ENCODE measurements at places on chromosomes 5 and 9.
A peak's percentile ranks its signal among the peaks of the same experiment; 100 is the strongest.

DNA sequence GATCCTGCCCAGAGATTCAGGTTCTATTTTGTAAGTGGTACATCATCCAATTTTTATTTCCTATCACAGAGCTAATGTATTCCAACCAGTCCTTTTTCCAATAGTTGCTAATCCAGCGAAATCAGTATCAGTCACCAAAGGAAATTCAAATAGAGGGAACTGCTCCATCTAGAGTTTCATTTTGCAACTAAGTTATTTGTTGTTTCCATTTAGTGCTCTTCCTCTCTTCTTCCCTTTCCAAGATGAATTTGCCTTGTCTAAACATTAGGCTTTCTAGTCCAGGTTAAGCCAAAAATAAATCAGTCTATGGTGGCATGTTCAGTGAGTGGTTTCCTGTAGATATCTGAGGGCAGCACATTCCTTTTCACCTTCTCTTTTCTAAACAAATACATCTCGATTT is 79.8 kb upstream of the SPATA31D4 start:
- no peak for DNase-seq

DNA sequence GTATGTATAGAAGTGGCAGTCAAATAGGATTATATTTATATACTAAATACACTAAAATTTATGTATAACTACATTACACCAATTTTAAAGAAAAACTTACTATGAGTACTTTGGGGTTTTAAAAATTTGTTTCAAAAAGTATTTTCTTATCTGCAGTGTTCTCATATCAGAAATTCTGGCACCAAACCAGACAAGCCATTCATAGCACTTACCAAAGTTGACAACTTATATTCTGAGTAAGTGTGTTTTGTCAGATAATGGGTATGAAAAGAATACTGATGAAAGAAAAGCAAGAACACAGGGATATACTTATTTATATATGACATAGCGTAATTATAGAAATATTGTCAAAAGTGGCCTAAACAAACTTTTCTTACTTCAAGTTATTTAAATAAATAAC is 67.5 kb downstream of the SPEF2 start:
- DNase-seq, result no peak

- DNase-seq, result no peak
These were observed 21.9 kb downstream of the ZNF608 start for GRCh38 chr5:124724357-124725039.

DNA sequence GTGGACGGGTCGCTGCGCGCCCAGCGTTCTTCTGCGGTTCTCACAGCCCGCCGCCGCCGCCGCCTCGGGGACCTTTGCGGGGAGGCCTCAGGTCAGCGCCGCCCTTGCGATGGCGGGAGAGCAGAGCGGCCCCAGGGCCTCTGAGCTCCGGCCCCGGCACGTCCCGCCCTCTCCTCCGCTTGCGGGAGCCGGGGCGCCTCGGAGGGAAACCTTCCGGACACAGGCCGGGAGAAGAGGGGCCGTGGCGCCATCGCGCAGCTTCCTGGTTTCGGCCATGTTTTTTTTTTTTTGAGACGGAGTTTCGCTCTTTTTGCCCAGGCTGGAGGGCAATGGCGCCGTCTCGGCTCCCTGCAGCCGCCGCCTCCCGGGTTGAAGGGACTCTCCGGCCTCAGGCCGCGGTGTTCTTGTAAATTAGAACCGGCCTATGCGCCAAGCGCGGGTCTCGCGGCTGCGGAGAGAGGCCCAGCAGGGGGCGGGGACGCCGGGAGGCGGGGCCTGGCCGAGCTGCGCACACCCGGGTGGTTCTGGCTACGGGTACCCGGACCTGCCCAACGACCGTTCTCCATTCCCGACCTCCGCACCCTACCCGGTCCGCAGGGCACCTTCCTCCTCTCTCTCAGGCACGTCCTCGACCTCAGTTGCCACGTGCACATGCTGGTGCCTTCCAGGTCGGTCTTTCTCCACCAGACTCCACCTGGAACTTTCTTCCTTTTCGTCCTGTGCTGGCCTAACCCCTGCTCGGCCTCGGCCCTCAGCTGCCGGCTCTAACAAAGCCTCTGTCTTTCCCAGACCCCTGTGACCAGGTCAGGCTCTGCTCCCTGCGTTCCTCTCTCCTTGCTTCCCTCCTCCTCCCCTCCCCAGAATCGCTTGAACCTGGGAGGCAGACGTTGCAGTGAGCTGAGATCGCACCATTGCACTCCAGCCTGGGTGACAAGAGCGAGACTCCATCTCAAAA is 28.8 kb upstream of the MGAT1 start:
- no peak for DNase-seq

- DNase-seq, result no peak
These were observed 153.3 kb downstream of the RAB3C start for GRCh38 chr5:58736214-58736613.

GRCh38 chr5:178186427-178186826 is 744 bp downstream of the GMCL2 start:
- no peak for DNase-seq

DNA sequence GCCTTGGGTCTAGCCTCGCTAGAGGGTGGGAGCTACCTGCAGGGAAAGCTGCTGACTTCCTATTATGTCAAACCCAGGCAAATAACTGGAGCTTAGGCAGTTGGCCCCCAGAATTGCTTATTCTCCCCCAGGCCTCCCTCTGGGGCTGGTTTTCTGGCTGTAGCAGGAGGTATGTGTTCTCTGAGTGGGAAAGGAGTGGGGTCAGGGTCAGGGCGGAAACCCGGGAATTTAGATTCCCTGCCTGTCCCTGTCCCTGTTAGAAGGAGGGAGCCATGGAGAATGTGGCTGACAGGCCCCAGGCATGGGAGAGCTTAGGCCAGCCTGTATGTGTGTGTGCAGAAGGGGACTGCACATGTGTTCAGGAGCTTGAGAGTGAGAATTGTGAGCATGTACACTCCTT is 13.6 kb upstream of the CXXC5 start:
- DNase-seq, result no peak

- DNase-seq, result peak; percentile 64
These were observed at the start of gene IER5L for GRCh38 chr9:129177791-129178567. TSS of gene IER5L (minus strand) at chr9:129178261. CDS start at chr9:129178052, 209 bp downstream.

GRCh38 chr9:32430720-32431119 is 46.3 kb downstream of the ACO1 start:
- DNase-seq, result no peak

GRCh38 chr5:93583439-93583767 is 381 bp downstream of the NR2F1 start:
- no peak for DNase-seq

DNA sequence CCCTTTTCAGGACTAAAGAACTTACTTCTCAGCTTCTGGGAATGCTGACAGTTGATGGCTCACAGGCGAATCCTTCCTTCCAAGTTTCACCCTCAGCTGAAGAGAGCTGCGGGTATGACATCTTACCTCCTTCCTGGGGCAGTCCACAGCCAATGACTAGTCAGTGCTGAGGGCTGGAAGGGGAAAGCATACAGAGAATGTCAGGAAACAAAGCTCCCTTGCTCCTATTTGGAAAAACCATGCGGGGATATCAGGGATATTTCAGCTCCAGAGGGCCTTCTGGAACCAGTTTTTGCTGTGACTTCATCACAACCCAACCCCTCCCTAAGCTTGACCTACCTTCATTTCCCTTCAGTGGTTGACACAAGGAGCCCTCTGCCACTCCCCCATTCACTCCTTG is 15.7 kb downstream of the FTMT start:
- no peak for DNase-seq

DNA sequence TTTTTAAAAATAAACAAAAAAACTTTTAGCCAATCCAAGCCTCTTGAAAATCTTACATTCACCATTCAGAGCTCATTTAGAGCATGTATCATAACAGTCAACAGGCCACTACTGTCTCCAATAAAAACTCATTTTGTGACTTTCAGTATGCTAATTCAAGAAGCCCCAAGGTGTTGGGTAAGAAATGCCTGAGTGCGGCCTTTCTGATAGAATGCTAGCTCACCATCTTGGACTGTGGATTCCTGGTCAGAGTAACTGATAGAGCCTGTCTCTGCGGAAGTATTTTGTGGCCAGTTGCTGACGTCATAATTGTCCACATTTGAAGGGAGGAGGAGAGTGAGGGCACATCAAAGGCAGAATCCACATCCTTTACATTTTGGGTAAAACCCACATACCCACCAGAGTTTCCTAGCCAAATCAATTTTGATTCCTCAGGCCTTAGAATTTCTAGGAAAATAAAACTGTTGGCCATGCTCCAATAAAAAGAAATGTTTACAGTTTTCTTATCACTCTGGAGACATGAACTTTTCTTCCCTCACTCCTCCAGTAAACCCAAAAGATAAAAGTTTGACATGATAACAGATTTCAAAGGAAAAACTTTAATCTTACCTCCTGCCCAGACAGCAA is 41.1 kb upstream of the ERCC6L2 start:
- DNase-seq, result no peak
